ENCODE measurements at places on chromosomes 3 and 15.

DNA sequence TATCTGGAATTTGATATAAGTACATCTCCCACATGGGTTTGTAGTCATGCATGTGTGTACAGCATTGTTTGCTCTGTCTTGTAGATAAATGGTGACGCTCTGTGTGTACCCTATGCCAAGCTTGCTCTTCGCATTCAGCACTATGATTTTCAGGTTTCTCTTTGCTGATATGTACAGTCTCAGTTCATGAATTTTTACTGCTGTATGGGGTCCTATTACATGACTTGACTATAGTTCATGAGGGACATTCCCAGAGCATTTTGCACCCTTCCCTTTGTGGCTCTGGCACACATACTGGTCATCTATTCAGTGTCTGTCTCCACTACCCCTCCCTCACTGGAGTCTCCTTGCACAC lies 132.7 kb downstream of the EEFSEC start:
- no peak for DNase-seq

DNA sequence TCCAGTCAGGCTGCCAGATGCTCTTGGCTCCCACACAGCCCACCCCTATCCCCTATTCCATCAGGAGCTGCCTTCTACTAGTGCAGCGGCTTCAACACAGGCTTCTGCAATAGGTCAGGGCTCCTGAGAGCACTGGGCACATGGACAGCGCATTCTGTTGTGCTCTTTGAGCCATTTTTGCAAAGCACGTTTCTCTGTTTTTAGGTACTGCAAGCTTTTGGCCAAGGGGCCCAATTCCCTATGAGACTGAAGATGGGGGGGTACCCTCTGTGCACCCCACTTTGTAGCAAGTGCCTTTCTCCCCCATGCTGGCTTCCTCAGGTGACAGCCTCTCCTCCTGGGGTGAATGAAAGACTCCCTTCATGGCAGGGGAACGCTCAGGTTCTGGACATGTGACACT lies 31.2 kb downstream of the CHDH start:
- DNase-seq: no peak

DNA sequence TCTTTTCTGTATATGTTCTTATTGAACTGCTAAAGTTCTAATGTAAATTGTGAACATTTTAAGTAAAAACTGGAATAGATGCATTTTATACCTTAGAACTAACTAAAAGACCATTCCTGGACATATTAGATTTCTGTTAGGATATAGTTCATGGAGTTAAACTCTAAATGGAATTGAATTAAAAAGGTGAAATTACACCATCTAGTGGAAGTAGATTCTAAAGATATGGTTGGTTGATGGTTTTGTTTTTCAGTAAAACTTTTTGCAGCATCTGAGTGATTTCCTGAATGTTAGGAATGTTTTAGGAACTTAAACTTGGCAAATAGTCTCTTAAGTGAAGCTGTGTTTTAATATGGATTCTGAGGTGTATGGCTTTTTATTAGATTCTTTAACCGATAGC lies 96.8 kb downstream of the SLMAP start:
- DNase-seq: no peak

DNA sequence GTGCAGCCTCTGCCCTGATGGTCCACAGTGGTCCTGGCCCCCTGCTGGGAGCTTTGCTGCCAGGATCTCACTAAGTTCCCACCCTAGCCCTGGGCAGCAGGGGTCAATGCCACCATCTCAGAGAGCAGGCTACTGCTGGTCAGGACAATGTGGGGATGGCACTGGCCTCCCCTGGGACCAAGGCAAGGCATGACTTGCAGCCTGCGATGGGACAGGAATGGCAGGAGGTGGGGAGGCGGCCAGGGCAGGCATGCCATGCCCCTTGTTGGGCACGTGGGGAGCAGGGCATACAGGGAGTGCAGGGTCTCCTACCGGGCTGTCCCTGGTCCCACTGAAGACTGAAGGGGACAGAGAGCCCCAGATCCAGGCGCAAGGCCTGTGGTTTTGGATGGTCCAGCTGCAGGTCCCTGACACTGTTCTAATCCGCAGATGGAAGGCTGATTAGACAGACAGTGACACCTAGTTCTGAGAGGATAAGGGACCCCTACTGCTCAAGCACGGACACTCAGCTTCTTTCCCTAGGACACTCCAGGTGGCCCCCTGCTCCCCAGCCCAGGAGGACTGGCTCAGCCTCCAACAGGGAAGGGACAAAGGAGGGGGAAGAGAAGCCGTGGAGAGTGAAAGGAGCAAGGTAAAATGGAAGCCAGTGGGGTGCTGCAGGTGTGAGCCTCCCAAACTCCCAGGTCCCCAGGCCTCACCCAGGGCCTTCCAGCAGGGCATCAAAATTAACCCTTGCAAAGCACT lies 69.2 kb upstream of the RPL32 start:
- DNase-seq: no peak

DNA sequence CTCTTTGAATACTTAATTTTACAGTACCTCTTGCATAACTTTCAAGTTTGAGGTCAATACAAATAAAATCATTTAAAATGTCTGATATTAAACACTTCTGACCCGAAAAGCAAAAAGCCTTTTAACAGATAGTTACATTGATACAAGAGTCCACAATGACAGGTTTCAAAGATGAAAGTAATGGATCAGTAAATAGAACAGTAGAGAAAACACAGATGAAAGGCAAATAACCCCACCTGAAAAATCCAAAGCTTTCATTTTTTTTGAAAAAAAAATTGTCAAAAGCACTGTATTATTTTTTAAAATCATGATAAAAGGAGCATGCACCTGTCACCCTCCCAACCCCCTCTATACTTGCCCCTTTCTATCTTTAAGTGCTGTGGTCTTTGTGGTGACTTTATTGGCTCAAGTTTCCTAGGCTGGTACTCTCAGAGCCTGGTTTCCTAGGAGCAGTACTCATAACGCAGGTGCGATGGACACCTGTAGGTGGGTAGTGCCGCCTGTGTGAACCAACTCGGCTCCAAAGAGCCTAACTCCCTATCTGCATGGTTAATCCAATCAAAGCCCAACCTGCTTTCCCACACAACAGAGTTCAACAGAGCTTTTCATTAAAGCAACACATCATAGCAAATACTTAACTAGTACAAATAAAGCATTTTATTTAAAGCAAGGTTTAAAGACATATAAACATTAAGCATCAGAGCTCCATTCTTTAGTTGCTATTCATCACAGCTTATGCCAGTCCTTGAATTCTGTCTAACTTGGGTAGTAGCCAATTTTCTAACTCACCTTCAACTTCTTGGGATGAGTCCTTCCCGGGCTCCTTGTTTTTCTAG lies 32.2 kb downstream of the LIPC start:
- DNase-seq: no peak

DNA sequence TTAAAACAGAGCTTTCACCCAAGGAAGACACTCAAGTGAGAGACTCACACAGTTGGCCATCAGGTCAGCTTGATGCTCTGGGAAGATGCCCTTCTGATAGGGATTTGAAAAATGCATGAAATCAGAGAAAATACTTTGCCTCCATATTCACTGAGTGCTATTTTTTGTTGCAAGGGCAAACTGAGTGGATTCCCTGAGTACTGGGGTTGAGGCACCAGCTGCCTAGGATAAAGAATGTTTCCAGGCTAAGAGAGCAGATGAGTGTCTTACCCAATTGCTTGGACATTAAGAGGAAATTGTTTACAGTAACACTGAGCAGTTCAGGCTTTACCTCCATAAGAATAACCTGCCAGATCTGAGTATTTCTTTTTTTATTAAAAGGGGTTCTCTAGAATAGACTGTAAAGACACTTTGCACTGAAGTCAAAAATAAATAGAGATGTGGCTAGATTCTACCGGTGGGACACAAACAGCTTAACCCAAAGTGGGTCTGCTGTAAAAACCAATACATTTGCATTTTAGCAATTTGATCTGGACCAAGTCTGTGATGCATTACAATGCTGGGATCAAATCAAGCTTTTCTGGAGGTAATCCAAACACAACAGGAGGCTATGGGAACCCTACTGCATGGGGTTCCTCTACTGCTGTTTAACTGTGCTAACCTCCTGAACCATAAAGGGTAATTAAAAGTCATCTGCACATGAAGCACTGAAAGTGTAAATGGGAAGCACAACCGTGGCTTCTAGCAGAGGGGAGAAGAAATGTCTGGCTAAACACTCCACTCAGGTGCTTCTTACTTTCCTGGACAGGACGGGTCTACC lies 238.8 kb upstream of the WNT5A start:
- DNase-seq: no peak

GRCh38 chr3:81339040-81339845 lies 422.2 kb downstream of the GBE1 start:
- DNase-seq: no peak

GRCh38 chr3:135802171-135802570 lies 163.4 kb upstream of the PPP2R3A start:
- DNase-seq: no peak

DNA sequence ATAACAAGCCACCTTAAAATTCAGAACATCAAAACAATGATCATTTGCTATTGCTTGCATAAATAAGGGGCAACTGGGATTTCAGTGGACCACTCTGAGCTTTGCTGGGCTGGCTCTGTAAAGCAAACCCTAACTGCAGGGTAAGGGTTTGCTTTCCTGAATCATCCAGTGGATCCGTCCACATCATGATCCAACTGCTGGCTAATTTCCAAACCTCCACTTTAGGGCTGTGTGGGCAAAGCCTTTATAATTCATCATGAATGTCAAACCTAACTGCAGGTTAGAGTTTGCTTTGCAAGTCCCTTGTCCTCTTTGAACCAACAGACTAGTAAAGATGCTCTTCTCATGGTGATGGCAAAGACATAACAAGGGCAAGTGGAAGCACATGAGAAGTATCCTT lies 76.1 kb downstream of the SYNPR start:
- DNase-seq: no peak

- no peak for DNase-seq
Observed at GRCh38 chr3:10453431-10454163, 51.8 kb downstream of the ATP2B2 start.

- no peak for DNase-seq
Observed at GRCh38 chr3:139136469-139137202, 91.9 kb upstream of the PRR23C start.

Measured in GM04504 (cell line).